Adrenal gland (tissue), 19 donors: ENCODE measurements at places on chromosomes 6 and 20. TPM values are rescaled to one million over a fixed set of nuclear protein-coding genes. Genes with fewer than 3 reads are reported as not detected.
A peak's percentile ranks its signal among the peaks of the same experiment; 100 is the strongest.

SLC16A10 gene
- total RNA-seq: 34.0 TPM

GRCh38 chr20:8156235-8157079, 24.4 kb downstream of the PLCB1 start:
- H3K27me3 ChIP-seq: no peaks in the 10 kb centered on the region
- H3K36me3 ChIP-seq: no peaks in the 10 kb centered on the region
- peak overlapping the region; percentile 24 for H3K27ac ChIP-seq
- H3K4me3 ChIP-seq: no peak overlapping the region

DNA sequence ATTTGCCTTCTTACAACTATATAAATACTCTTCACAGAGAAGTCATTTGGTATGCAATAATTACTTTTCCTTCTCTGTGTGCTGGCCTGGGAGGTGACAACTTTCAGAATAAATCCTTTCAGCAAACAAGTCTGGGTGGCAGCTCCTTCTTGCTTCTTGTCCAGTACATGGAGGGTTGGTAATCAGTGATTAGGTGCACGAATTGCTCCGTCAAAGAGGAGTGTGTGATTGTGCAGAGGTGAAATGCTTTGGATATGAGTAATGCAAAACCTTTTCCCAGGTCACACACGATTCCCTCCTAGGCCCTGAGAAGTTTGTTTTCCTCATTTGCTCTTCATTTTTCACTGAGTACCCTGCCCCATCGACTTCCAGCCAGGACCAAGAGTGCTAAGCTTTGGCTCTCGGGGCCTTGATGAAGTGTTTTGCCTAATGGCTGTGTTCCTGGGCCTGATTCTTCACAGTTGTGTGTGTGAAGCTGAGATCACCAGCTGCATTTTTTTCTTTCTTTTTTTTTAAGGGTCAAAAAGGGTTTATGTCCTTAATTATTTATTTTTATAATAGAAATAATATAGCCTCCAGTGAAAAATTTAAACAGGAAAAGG, 216.5 kb downstream of the ZMYND8 start:
- no peaks in the 10 kb centered on the region for H3K4me1 ChIP-seq
- H3K27ac ChIP-seq: no peak overlapping the region
- H3K27me3 ChIP-seq: no peaks in the 10 kb centered on the region
- no peaks in the 10 kb centered on the region for H3K36me3 ChIP-seq
- DNase-seq: no peak

- H3K27me3 ChIP-seq: no peaks in the 10 kb centered on the region
- DNase-seq: no peak
- H3K4me3 ChIP-seq: no peak overlapping the region
These were observed 18.7 kb downstream of the HCK start for GRCh38 chr20:32070690-32071213.

DNA sequence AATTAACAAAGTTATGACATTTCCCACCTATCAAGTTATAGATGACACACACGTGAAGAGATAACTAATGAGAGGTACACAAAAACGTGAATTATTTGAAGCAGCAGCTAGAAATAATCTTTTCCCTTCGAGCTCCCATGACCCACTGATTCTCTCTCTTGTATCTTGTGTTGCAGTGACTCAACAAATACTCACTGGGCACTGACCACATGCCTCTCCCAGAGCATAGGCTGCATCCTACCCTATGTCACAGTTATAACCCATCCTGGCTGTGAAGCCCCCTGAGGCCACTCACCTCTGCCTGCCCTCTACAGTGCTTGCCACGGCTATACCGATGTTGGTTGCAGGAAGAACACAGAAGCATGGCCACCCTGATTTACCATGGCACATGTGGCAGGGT, 91.8 kb downstream of the INSM1 start:
- no peak overlapping the region for H3K4me3 ChIP-seq
- no peak for DNase-seq
- no peaks in the 10 kb centered on the region for H3K4me1 ChIP-seq
- no peak overlapping the region for H3K27ac ChIP-seq

PRPF6 gene
- 51.6 TPM for total RNA-seq

CBLN4 gene
- total RNA-seq: 19.6 TPM

DNA sequence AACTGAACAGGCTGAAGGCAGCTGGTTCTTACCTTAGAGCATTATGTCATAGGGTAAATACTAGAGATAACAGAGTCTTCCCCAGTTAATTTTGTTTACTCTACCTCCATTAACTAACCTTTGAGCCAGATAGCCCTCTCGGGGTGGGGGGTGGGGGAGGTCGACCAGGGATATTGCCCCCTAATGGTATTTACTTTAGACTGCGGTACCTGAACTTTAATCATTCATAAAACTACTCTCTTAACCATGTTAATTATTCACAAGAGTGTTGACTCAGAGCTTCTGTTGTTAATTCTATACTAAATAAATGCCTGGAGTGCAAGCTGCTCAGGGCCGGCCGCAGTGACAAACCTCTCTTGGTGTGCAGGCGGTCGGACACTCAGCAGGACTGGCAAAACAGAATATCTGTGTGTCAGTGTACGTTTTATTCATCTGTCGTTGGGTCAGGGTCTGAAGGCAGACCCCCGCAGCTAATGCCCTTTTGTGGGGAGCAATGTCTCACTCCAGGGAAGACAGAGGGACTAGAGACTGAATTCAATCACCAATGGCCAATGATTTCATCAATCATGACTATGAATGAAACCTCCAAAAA, 152.4 kb upstream of the COL21A1 start:
- H3K36me3 ChIP-seq: no peaks in the 10 kb centered on the region
- H3K4me1 ChIP-seq: no peaks in the 10 kb centered on the region
- DNase-seq: no peak
- H3K27ac ChIP-seq: no peak overlapping the region
- no peaks in the 10 kb centered on the region for H3K27me3 ChIP-seq

DNA sequence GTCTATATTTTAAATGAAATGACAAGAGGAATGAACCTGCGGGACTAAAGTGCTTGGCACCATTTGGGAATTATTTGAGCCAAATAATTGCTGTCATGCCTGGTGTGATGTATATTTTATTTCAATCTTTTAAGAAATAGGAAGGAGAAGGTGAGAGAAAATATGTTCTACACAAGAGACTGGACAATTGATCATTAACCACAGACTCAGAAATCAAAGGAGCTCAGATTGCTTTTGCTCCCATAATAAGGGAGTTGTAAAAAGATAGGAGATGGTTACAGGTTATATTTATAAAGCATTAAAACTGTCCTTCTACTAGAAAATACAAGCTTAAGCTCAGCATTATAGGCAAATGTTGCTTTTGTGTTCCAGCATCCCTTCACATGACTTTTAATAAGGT, 515.2 kb upstream of the SULF2 start:
- no peak for DNase-seq
- no peaks in the 10 kb centered on the region for H3K27me3 ChIP-seq
- H3K27ac ChIP-seq: no peak overlapping the region
- H3K4me3 ChIP-seq: no peak overlapping the region
- H3K36me3 ChIP-seq: no peaks in the 10 kb centered on the region

GRCh38 chr6:144809120-144809519, 524.0 kb downstream of the UTRN start:
- DNase-seq: no peak
- H3K36me3 ChIP-seq: no peaks in the 10 kb centered on the region

DNA sequence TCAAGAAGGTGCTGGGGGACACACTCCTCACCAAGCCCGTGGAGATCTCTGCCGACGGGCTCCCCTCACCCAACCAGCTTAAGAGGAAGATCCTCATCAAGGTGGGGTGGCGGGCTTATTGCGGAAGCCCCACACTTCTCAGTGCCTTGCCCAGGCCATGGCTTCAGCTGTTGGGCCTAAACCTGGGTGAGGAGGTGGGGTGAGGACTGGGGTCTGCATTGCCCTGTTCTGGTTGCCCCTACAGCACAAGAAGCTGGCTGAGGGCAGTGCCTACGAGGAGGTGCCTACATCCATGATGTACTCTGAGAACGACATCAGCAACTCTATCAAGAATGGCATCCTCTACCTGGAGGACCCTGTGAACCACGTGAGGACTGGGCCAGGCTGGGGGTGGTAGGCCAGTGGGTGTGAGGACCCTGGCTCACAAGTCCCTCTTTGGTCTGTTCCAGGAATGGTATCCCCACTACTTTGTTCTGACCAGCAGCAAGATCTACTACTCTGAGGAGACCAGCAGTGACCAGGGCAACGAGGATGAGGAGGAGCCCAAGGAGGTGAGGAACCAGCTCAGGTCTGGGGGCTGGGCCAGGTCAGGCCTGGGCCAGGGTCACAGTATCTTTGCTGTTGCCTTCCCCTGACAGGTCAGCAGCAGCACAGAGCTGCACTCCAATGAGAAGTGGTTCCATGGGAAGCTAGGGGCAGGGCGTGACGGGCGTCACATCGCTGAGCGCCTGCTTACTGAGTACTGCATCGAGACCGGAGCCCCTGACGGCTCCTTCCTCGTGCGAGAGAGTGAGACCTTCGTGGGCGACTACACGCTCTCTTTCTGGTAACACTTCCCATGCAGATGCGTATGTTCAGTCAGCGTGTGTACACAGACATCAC, 27.9 kb downstream of the PLCG1 start:
- no peaks in the 10 kb centered on the region for H3K27me3 ChIP-seq
- H3K36me3 ChIP-seq: peaks cover 78% of the 10 kb centered on the region
- H3K4me1 ChIP-seq: no peaks in the 10 kb centered on the region
- DNase-seq: no peak
- no peak overlapping the region for H3K4me3 ChIP-seq

DNA sequence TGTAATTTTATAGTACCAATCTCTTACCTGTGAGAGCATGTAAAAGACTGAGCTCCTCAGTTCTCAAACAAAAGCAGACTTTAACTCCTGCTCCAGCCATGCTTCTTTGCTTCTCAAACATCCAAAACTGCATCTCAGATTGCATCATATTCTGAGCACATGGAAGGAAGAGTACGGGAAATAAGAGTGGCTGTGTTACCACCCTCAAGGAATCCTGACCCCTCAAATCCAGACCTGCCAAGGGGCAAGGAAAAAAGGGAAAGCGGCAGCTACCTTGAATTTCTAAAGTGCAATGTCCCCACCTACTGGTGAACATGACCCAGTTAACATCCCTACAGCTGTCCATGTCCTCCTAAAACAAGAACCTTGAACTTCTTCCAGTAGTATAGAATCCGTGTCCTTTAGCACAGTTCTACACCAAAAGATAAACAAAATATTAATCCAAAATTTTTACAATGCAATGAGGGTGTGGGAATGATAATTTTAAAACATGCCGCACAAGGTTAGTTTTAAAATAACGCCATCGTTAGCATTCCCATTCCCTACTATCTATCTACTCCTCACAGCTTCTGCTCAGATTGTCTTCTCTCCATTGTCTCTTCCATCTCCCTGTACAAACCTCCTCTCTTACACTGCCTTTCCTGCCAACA, 34.1 kb upstream of the HLA-DQB1 start:
- peak; percentile 49 for DNase-seq
- no peaks in the 10 kb centered on the region for H3K4me1 ChIP-seq
- H3K4me3 ChIP-seq: no peak overlapping the region
- H3K27me3 ChIP-seq: no peaks in the 10 kb centered on the region
- no peaks in the 10 kb centered on the region for H3K36me3 ChIP-seq

- H3K27ac ChIP-seq: no peak overlapping the region
- peaks cover 6% of the 10 kb centered on the region for H3K4me1 ChIP-seq
- H3K4me3 ChIP-seq: no peak overlapping the region
- no peaks in the 10 kb centered on the region for H3K36me3 ChIP-seq
- H3K27me3 ChIP-seq: no peaks in the 10 kb centered on the region
These were observed 21.2 kb upstream of the CCDC167 start for GRCh38 chr6:37520926-37521325.

DNA sequence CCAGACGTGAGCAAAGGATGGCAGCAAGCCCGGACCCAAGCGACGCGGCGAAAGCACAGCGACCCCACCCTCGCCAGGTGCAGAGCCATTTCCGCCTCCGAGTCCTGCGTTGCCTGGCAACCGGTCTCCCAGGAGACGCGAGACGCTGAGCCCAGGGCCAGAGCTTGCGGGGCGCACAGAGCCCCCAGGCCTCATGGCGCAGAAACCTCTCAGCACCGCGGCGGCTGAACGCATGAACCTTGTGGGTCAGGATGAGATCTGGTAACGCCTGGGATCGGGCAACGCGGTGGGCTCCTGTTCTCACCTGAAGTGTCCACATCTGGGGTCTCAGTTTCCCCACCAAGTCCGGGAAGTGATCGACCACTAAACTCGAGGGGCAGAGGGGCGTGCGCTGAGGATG, 77.7 kb downstream of the ANKRD60 start:
- H3K36me3 ChIP-seq: no peaks in the 10 kb centered on the region
- no peak overlapping the region for H3K27ac ChIP-seq
- peaks cover 28% of the 10 kb centered on the region for H3K27me3 ChIP-seq
- no peak for DNase-seq

GRCh38 chr6:136069119-136069518, 181.0 kb downstream of the MTFR2 start:
- DNase-seq: no peak
- H3K4me3 ChIP-seq: no peak overlapping the region
- no peaks in the 10 kb centered on the region for H3K36me3 ChIP-seq

AKAP12 gene
- total RNA-seq: 39.0 TPM

CLIC5 gene
- 2.0 TPM for total RNA-seq

- no peak overlapping the region for H3K4me3 ChIP-seq
- H3K27ac ChIP-seq: no peak overlapping the region
- DNase-seq: peak; percentile 42
- H3K27me3 ChIP-seq: no peaks in the 10 kb centered on the region
- no peaks in the 10 kb centered on the region for H3K4me1 ChIP-seq
- no peaks in the 10 kb centered on the region for H3K36me3 ChIP-seq
These were observed 68.1 kb upstream of the SLC4A11 start for GRCh38 chr20:3307078-3307477.

DNA sequence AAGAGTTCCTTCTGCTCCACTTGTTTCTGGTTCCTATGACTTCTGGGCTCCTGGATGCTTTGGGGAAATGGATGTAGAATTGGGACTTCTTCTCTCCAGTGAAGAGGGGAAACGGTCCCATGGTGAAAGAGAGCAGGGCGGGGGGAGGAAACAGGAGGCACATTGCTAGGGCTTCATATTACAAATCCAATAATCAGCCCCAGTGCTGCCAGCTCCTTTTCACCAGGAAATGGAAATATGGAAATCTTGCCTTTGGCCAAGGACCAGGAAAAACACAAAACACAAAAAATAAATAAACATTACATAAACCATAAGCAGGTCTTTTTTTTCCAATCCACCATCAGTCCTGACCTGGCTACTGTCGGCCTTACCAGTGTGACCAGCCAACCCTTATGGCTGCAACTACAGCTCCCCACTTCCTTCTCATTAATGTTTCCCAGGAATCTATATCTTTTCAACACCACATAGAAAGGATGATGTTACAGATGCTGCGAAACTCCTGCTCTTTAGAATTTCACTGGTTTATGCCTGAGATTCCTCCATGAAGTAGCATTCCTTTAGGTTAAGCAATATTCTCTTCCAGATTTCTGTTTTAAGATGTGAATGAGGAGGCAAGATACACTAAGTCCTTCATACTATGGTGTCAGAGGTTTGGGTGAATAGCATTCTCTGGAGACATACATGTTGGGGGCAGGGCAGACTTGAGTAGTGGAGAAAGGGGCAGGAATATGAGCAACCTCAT, 2.0 kb downstream of the PI3 start:
- H3K36me3 ChIP-seq: no peaks in the 10 kb centered on the region
- no peaks in the 10 kb centered on the region for H3K4me1 ChIP-seq
- no peak overlapping the region for H3K27ac ChIP-seq
- no peak overlapping the region for H3K4me3 ChIP-seq

- H3K27me3 ChIP-seq: peaks cover under 1% of the 10 kb centered on the region
- H3K36me3 ChIP-seq: no peaks in the 10 kb centered on the region
- H3K4me1 ChIP-seq: no peaks in the 10 kb centered on the region
- no peak overlapping the region for H3K4me3 ChIP-seq
These were observed 363.9 kb downstream of the PREX1 start for GRCh38 chr20:48463916-48464315.
